ENCODE measurements at places on chromosomes 6 and 20.

- no peak for DNase-seq
Observed at GRCh38 chr6:87183687-87184086, 28.3 kb downstream of the ZNF292 start.

- no peak for DNase-seq
Observed at GRCh38 chr6:127434651-127435050, 24.5 kb downstream of the KIAA0408 start.

GRCh38 chr20:38842026-38842425 lies 36.5 kb downstream of the PPP1R16B start:
- DNase-seq: no peak

DNA sequence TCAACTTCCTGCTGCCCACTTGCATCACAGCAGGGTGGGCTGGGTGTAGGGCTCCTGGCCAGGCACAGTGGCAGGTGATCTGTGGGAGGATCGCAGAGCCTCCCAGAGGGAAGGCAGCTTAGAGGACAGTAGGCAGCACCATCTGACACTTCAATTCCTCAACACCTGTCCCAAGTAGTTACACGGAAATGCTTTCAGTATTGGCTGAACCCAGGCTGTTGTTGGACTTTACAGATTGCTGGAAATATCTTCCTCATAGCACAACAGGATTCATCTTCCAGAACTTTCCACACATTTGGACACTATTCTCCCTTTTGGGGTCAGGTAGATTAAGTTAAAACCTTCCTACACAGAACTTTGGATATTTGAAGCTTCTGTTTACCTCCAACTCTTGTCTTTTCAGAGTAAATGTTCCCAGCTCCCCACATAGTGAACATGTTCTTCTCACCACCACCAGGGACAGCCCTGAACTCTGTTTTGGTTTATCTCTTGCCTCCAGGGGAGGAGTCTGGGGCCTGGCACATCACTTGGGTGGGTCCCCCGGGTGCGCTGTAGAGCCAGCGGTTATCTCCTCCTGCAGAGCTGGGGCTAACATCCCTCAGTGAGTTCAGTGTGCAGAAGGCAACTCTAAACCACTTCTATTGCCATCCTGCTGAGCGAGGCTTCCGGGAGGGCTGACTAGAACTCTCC lies 3.5 kb upstream of the SLC22A2 start:
- no peak for DNase-seq

- DNase-seq: no peak
Observed at GRCh38 chr20:51749674-51750036, 18.5 kb downstream of the ATP9A start.

DNA sequence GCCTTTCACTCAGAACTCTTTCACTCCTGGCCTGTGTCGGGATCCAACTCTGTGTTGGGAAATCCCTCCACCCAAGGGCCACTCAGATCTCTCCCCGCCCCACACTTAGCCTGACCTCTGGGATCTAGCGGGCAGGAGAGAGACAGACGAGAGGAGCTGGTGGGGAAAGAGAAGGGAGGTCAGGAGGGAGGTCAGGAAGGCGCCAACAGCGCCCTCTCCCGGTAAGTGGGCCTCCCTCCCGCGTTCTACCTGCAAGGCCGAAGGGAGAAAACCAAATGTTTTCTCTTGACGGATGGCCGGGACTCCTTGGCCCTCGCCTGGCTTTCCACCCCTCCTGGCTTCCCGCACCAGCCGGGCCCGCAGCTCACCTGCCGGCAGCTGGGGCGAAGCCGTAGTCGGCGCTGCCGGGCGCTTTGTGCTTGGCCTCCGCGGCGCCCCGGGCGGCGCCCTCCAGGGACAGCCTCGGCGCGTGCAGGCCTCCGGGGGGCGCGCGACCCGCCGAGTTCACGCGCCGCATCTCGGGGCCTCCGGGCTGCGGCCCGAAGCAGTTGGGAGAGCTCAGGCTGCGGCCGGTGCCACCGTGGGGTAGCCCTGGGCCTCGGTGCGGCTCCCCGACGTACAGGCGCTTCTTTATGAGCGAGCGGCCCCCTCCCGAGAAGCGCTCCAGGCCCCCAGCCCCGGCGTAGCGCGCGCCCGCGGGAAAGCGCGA lies 38.2 kb downstream of the C6orf132 start:
- no peak for DNase-seq

- no peak for DNase-seq
Observed at GRCh38 chr20:35311409-35311808, 19.2 kb upstream of the FAM83C start.

GRCh38 chr20:37989601-37990295 lies 43.5 kb downstream of the TTI1 start:
- DNase-seq: peak; percentile 63

GRCh38 chr6:89597372-89597771 lies 41.2 kb downstream of the LYRM2 start:
- DNase-seq: no peak

DNA sequence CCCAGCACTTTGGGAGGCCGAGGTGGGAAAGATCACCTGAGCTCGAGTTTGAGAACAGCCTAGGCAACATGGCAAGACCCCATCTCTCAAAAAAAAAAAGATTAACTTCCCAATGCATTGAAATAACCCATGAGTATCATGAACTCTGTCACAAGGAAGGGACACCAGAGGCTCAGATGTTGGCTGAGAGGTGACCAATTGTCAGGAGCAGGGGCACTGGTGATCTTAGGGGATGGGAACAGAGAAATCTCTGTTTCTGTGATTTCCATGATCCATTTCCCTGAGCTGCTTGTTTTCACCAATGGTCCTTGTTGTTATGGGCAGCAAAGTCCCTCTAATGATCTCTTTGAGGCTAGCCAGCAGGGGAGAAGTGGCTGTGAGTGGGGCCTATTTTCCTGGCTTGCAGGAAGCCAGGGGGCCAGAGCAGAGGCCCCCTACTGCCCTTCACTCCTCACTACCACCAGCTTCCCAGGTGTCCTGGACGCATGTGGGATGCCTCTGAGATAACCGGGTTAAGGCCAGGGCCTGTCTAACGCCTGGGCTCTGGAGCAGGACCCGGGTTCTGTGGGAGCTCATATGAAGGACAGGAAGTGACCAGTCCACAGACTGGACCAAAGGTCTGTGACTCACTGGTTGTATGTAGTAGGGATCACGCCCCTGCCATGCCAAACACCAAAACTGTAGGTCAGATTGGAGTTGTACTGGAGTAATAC lies 54.4 kb downstream of the PCNA start:
- DNase-seq: no peak

- no peak for DNase-seq
Observed at GRCh38 chr6:169155481-169155880, 98.2 kb downstream of the THBS2 start.

DNA sequence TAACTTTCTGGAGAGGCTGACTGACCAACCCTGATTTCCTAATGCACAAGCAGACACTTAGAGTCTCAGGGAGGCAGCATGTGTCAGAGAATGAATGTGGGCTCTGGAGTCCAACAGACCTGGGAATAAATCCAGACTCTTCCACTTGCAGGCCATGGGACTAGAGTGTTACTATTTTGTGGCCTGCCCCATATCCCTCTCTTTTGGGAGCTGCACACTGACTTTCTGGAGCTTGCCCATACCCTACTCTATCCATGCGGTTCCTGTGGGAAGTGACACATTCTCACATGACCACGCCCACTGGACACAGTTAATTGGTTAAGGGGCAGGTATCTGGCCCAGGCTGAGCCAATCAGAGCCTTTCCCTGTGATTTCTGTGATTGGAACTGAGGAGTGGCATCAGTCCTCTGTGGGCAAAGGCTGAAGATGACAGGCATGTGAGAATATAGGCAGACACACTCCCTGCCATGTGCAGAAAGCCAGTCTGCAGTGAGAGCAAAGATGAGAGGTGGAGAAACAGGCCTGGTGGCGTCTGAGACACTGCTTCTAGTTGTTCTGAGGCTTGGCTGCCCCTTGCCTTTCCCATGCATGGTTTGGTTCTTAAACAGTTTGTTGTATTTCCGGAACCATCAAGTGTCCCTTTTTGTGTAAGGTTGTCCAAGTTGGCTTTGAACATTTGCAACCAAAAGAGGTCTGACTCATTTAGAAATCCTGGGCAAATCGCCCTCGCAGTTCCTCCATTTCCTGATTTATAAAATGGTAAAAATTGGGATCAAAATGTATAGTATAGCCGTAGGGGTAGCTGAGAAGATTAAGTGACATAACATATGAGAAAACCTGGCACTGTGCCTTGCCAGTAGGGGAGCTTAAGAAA lies 125.6 kb downstream of the CDC5L start:
- DNase-seq: no peak

DNA sequence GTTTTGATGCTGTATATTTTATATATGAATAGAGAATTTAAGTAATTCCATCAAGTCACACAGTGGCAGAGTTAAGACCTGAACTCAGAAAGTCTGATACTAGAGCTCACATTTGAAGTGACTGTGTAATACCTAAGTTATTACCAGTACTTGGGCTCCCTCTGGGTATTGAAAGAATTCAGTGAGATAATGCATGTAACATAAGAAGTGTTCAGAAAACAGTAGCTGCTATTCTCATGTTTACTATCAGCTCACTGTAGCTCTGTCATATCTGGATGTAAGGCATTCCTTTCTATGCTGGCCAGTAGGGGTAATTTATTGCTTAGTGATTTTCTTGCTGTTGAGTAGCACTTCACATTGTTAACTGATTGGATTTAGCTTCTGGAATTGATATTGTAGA lies 44.6 kb downstream of the NKX2-4 start:
- DNase-seq: no peak

DNA sequence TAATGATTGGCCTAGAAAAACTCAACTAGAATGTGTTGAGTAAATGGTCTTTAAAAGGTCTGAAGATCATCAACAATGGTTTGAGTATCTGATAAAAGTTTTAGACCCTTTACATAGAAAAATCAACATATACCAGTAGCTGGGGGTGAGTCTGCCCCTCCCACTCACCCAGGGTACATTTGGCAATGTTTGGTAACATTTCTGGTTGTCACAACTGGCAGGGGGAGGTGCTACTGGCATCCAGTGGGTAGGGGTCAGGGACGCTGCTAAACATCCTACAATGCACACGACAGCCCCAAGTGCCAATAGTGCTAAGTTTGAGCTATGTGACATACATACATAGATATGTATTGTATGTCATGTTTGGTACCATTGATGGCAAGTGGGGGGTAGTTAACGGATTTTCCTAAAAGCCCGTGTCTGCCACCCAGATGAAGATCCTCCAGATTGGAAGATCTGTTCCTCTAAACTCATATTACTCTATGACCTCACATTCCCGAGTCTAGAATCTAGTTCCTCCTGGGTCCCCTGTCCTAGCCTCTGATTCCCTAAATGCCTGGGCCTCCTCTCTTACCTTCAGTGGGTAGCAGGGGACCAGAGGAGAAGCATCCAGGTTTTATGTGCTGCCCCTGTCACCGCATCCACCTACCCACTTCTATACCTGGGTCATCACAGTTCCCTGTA lies 2.5 kb upstream of the MMP9 start:
- DNase-seq: no peak

DNA sequence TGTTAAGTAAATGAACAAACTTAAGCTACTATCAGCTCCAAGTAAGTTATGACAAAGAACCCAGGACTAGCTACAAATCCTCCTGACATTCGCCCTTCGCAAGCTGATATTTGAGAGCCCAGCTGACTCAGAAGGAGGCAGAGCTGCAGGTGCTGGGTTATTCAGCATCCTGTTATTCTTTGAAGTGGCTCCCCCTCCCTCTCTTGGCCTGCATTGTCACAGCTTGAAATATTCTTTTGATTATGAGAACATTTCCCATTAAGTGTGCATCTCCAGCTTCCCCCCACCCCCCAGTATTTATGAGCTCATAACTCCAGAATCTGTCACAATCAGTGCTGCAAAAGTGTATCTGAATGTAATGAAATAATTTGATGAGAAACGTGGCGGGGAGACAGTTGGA lies 78.8 kb upstream of the RALY start:
- no peak for DNase-seq

GRCh38 chr20:14491436-14491835 lies 154.0 kb upstream of the FLRT3 start:
- DNase-seq: peak; percentile 48

GRCh38 chr6:116011520-116011919 lies 49.2 kb downstream of the FRK start:
- no peak for DNase-seq

DNA sequence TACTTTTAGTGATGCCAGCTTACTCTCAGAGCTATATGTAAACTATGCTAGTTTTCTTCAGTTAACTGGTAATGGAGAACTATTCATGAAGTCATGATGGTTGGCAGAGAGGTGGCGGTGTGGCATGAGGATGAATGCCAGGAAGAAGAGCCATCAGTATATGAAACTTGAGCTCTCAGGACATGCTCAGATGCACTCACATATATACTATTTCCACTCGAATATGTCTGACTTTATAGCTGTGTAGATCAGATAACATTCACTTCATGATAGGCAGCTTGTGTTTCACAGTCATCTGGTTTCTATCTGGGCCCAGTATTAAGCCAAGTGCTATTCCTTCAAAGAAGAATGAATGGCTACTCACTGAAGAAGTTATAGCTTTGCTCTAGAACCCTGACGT lies 46.2 kb upstream of the CEP85L start:
- DNase-seq: no peak

- DNase-seq: no peak
Observed at GRCh38 chr6:134437376-134437775, 119.5 kb upstream of the SGK1 start.

GRCh38 chr6:29965873-29966601 lies 23.7 kb downstream of the HLA-A start:
- DNase-seq: peak; percentile 81

- DNase-seq: no peak
Observed at GRCh38 chr6:79600812-79601609, 30.1 kb upstream of the SH3BGRL2 start.

DNA sequence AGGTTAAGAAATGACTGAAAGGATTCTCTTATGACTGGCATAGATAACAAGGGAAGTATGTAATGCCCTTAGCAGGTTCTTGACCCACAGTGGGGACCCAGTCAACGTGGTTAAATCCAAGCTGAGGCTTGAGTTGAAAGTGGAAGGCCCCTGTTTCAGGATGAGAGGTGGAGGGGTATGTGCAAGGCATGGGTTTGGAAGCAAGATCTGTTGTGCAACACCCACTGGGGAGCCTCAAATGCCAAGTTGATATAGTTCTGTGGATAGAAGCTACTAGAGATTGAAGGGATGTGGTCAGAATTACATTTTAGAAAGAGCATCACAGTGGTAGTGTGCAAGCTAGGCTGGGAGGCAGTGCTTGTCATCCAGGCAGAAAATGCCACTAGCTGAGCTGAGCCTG lies 5.1 kb downstream of the PABPC1L start:
- DNase-seq: no peak

GRCh38 chr20:35395728-35396127 lies 16.0 kb downstream of the UQCC1 start:
- no peak for DNase-seq

Data from dorsolateral prefrontal cortex (tissue), 122 donors.